ENCODE measurements at places on chromosomes 5 and 9.
A peak's percentile ranks its signal among the peaks of the same experiment; 100 is the strongest.

DNA sequence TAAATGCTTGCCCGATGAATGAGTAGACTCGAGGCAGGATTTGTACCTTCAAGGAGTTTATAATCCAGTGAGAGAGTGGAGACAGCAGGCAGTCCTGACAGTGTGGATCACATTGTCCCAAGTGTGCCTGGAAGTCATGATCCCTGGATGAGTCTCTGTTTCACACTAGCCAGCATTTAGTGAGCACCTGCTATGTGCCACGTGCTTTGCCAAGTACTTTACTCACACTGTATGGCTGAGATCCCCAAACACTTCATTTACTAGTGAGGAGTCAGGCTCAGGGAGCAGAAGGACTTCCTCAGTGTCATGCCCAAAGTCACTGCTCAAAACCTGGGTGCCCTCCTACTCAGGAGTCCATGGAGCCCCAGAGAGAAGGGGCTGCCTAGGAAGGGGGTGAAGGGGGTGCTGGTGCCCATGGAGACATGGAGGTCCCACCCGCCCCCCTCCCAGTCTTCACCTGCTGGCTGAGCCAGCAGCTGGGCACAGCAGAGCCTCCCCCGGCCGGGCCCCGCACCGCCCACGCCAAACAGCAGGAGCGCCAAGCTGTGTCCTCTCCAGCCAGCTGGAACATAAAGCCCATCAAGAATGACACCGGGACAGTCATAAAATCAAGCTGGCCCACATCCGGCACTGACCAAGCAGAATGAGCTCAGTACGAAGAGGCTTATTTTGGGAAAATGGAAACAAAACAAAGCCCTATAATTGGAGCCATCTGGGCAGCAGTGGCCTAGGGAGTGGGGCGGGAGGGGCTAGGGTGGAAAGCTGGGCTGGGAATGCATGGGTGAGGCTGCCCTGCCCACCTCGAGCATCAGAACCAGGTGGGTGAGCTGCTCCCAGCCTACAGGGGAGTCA, 10.6 kb downstream of the LAMC3 start:
- no peak for DNase-seq

- no peak for DNase-seq
These were observed 122.4 kb downstream of the MVB12B start for GRCh38 chr9:126448865-126449577.

DNA sequence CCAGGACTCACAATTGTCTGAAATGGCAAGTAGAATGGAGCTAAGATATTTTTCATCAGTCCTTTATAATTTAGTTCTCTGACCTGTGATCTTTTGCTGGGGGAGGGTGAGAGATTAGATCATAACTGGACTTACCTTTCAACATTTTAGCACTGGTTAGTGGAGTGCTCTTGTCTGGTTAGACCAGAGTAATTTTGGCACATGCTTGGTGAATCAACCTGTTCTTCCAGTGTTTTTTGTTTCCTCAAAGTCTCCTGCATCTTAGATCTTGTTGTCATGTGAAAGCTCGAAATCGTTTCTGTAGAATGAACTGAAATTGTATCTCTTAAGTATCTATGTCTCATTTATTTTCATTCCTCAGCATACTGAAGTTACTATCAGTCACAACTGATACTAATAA, 122.4 kb downstream of the TLE4 start:
- no peak for DNase-seq

DNA sequence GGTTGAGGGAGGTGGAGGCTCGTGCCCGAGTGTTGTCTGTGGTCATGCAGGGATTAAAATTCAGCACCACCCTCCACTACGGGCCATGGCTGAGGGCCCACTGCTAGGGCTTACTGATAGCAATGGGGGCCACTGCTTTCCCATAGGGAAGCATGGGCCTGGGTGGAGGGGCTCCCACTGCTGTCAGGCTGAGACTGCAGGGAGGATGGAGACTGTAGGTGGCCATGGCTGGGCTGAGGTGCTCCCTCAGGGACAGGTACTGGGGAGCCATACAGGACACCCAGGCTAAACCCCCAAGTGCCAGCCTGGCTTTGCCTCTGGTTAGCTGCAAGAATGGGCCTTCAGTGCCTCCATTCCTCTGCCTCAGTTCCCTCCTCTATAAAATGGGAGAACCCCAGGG, 26.1 kb downstream of the FAM163B start:
- no peak for DNase-seq

DNA sequence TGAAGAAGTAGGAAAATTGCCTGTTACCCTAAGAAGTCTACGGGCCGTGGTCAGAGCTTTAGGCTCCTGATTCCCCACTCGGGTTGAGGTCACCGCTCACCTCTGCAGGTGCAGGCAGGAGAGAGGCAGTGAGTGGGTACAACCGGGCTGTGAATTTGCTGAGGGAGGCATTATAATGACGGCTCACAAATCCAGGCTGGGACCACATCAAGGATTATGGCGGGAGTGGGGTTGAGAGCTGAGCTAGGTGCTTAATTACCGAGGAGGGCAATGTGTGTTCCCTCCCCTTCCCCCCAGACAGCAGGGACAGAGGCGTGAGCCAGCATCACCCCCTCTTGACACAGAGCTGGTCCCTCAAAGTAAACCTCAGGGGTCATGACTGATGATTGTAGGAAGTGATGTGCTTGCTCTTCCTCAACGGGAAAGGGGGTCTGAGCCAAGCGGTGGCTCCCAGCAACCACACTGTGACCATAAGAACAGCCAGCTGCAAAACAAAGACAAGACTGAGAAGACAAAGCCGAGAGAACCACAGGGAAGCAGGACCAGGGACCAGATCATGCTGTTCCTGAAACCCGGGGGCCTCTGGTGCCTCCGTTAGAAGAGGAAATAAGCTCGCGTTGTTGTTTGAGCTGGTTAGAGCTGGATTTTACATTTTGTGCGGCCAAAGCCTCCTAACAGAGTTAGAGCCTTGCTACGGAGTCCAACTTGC, 77.7 kb downstream of the OLFM1 start:
- DNase-seq, result no peak

- DNase-seq, result no peak
These were observed 1.3 kb downstream of the KCNN2 start for GRCh38 chr5:114362977-114363761.

DNA sequence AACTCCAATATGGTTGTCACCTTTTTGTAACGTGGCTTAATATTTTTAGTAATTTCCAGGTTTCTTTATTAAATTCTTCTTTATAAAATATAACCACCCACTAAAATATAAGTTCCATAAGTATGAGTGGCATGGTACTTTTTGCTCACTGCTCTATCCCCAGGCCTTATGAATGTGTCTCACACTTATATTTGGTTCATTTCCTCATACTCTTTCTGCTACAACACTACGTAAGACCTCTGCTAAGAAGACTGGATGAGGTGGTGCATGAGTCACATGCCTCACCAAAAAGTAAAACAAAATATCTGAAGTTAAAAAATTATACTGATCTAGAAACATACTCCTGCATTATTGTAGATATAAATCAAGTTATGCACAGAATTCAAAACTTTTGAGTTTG, 400.9 kb downstream of the HCN1 start:
- no peak for DNase-seq

DNA sequence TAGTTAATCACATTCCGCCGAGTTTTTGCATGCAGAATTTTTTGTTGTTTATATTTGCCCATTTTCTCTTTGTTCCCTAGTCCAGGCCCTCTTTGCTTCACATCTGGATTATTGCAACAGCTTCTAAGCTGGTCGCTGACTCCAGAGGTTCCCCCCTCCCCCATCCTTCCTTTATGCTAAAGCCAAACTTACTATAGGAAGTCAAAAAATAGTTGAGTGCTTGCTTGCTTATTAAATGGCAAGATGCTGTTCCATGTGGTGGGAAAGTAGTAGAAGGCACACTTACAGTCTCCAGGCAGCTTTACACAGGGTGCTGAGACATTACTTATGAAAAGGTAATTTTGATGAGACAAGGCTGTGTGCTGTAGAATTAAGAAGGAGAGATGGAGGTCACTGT, 1.3 kb downstream of the ZBTB34 start:
- no peak for DNase-seq

GRCh38 chr5:60274747-60275146, 381.2 kb upstream of the PDE4D start:
- no peak for DNase-seq

DNA sequence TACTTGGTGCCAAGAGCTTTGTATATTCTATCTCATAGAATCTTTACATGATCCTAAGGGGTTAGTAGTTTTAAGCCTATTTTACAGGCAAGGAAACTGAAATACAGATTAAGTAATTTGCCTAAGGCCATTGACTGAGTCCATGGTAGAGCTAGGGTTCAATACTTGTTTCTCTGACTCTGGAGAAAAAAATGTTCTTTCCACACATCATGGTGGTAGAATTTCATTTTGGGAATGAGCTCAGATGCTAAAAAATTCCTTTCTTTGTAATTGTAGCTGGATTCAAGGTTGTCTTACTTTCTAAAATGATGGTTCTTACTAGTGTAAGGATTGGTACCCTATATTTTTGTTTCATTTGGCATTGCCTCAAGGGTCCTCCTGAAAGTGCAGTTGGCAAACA, 86.0 kb downstream of the ANKRD55 start:
- no peak for DNase-seq

- no peak for DNase-seq
These were observed 11.0 kb downstream of the RGS3 start for GRCh38 chr9:113474360-113475028.

DNA sequence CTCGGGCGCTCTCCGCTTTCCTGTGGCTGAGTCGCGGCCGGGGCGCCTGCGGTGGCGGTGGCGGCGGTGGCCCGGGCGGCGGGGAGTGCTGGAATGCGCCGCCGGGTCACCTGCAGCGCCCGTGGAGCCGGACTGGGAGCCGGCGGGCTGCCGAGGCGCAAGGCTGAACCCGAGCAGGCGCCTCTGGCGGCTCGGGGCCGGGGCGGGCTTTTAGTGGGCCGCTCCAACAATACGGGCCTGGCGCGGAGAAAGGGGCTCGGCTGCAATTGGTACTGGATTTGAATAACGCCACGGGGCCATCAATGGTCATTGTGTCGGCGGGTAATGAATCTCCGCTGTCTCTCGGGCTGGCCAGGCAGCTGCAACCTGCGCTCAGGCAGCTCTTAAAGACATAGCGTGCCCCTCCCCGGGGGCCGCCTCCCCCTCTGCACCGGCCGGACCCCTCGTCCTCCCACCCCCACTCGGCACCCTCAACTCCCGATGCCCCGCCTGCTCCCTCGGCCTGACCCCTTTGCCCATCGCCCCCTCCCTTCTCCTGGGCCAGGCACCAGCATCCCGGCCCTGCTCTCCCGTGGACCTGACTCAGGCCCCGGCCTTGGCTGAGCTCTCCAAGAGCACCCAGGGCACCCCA, 22.1 kb downstream of the URM1 start:
- peak; percentile 92 for DNase-seq

GRCh38 chr9:114413861-114414301, 26.1 kb upstream of the AKNA start:
- no peak for DNase-seq

DNA sequence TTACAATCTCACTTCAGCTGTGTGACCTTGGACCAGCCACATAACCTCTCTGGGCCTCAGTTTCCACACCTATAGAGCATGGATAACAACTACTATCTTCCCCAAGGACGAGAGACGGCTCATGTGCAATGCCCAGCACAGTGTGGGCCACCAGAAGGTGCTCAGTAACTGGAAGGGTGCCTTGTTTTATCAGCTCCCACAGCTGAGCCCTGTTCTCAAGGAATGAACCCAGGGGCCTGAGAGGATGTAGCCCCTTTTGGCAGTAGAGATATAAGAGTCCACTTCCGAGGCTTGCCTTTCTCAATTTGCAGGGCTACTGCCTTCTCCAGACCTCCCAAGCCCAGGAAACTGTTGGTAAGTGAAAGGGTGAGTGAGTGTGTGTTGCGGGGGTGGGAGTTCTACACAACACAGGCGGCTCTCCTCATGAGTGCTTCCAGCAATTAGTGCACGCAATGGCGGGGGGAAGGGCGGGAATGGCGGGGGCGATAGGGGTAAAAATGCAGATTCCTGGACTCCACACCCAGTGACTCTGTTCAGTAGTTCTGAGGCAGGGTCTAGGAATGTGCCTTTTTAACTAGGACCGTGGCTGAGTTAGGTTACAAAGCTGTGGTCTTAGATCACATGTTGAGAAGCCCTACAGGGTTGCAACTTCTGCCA, 185.1 kb downstream of the FSTL4 start:
- DNase-seq, result no peak

DNA sequence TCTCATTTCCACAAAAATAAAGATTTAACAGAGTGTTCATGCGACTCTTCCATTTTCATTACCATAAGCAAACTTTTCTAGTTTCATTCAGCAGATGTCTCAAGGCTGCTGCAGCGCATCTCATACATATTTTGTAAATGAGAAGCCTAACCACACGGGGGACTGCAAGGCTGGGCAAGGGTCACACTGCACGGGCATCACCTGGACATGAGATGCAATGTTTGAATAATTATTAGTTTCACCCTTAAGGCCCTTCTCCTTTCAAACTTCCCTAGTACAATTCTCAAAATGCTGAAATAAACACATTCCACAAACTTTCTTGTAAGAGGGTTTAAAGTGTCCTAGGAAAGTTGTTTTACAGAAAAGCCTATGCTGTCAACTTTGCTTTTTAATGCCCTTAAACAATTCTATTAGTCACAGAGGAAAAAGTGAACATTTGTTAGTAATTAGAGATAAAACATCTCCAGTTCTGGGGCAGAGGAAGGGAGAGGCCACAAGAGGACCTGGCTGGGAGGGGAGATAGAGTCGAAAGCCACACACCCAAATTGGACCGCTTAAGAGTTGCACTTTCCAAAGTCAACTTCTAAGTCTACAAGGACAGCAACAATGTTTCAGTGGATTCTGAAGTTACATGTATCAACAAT, 1.3 kb downstream of the DENND1A start:
- DNase-seq, result no peak

DNA sequence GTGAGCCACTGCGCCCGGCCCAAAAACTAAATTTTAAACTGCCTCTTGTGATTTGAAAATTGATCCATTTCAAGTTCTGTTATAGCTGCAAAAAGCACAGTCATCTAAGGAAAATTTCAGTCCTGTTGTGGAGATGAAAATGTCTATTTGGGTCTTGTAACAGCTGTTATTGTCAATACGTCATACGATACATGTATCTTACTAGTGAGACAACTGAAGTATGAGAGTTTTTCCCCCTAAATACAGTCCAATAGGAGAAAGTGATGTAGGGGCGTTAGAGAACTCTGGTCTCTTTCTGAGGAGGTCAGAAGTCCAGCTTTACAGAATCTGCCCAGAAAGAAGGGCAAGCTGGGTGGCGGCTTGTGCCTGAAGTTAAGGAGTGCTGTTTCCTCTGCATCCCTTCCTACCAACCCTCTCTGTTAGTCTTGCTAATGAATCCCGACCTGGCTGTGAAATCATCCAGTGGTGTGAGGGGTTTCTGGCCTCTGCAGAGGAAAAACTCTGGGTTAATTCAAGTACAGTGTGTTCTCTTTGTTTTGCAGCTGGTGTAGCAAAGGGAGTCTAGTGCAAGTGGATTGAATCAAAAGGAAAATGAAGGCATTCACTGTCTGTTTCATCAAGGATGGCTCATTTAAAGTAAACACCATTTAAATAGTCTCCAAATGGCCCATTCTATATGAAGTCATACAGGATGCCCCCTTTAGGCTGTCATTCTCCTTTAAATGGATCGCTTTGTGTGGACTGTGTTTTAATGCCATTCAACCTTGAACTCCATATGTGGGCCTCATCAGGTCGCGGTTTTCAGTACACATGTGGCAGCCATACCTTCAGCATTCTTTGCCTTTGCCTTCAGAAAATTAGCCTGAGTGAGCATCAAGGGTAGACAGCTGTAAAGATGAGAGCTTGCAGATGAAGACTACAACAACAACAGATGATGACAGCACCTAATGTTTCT, 59.0 kb downstream of the AOPEP start:
- no peak for DNase-seq

All from substantia nigra (tissue), 51 donors.